CD4-positive, alpha-beta T cell treated with Interleukin-6 at 100 ng/mL for 8 hours (primary cell): ENCODE measurements at places on chromosomes 2 and 18.
A peak's percentile ranks its signal among the peaks of the same experiment; 100 is the strongest.

DNA sequence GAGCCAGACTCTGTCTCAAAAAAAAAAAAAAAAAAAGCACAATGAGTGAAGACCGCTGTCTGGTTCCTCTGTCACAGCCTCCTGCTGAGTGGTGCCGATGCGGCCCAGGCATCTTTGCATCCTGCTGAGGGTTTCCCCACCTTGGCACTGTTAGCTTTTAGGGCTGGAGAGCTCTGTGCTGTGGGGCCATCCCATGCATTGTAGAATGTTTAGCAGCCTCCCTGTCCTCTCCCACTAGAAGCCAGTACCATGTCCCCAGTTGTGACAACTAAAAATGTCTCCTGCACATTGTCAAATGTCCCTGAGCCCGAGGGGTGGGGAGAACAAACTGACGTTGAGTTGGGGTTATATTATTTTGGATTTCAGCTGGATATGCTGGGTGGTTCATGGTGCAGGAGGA is 7.9 kb upstream of the COLEC11 start:
- no peak for DNase-seq

DNA sequence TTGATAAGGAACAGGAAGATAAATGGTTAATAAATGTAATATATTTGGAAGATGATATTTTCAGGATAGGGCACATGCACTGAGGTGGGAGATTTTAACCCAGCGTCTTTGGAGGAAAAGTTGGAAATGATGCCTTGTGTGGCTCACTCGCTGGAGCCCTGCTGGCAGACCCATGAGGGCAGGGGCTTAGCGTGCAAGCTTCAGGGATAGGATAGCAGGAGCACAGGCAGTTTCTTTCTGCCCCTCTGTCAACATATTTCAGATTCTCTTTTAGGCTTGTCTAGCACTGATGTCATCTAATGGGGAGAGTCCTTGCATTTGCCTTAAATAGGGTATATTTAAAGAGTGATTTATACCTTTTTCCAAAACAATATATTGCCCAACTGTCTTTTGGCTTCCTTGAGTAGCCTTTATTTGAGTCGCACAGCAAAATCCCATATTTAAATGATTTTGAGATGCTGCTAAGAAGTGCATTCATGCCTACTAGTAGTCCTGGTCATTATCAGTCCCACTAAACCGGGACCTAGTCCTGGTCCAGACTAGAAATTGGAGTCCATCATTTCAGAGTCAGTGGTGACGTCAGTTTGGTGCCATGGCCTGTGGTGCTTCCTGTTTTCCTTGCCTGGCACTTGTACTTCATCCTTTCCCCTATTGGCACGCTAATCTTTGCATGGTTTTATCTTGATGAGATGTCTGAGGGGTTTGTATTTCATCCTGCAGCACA is 45.8 kb downstream of the SH3RF3 start:
- no peak for DNase-seq

GRCh38 chr2:3492951-3493614 is 26.2 kb downstream of the ADI1 start:
- no peak for DNase-seq

- no peak for DNase-seq
Measured at GRCh38 chr2:240989451-240990265, 8.8 kb upstream of the SNED1 start.

GRCh38 chr2:86035883-86036668 is 69.6 kb downstream of the POLR1A start:
- peak; percentile 70 for DNase-seq

- DNase-seq, result no peak
Measured at GRCh38 chr2:108632332-108633160, 86.7 kb upstream of the RANBP2 start.

DNA sequence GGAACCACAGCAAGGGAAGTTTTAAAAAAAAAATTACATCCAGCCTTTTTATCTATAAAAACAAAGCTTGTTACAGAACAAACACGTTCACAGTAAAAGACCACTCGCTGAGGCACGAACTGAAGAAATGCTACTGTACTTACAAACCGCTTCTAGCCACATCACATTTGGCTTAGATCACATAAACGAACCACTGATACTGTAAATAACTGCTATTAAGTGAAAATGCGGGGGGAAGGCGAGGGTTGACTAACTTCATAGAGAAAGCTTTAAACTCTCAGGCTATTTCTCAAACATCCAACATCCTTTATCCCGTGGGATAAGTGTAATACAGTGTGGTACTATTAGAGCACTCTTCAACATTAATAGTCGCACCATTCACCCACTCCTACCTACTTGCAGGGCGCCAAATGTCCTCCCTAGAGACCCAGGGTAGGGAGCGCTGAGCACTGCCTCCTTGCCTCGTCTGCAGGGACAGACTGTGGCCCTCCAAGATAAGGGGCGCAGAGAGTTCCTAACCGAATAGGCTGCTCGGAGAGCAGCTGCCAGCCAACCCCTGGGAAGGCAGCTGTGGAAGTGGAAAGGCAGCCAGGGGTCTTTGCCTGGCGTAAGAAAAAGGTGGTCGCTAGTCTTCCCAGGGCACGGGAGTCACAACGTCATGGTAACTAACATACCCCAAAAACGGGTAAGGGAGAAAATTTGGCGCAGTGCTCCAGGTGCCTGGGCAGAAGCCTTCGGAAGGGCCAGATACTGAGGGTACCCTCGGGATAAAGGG is 854 bp downstream of the GPR155 start:
- DNase-seq, result peak; percentile 23

DNA sequence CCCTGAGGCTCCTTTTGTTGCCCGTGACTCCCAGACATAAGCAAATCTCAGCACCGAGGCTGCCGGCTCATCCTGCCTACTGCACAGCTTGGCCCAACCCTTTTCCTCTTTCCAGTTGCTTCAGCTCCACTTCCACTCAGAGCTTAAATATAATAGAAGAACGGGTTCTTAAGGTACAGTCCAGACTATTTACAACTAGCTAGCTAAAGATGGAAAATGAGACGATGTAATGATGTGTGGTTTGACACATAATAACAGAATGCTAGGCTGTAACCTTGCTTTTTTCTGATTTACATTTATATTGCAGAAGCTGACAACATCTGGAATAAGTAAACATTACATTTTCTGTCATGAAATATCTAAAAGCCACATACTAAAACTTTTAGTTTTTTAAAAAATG is 26.9 kb upstream of the ATP9B start:
- DNase-seq, result no peak

- no peak for DNase-seq
Measured at GRCh38 chr18:21131698-21132227, 20.1 kb upstream of the ROCK1 start.

GRCh38 chr18:62450546-62451410 is 72.0 kb upstream of the ZCCHC2 start:
- DNase-seq, result no peak

GRCh38 chr2:60354713-60355112 is 198.7 kb downstream of the BCL11A start:
- no peak for DNase-seq

DNA sequence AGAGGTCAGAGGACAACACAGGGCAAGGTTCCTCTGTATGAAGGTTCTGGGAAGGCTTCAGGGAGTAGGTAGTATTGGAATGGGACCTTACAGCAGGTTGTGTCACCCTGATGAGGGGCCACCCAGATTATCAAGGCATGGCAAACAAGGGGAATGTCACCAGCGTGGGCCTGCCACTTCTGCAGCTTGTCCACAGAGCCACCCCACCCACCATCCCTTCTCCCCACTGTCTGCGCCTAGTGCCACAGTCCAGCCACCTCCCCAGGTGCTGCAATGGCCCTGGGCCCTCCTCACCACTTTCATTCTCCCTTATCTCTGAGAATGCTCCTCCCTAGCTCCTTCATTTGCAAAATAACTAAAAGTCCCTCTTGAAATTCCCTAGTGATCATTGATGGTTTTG is 170.3 kb downstream of the TTC32 start:
- DNase-seq, result no peak

DNA sequence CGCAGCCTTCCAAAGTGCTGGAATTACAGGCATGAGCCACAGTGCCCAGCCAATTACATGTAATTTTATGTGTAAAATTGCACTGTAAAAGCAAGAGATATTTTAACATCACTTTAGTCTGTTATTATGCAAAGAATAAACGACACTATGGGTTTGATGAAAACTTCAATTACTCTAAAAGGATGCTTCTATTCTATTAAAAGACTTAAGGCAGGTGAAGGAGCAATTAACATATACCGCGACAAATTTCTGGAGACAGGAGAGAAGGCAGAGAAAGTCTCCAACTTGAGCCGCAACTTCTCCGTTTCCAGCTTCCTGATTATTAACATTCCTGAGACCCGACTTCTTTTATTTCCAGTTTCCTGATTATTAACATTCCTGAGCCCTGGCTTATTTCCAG is 53.7 kb downstream of the FAM210A start:
- no peak for DNase-seq

GRCh38 chr2:79585701-79586433 is 73.0 kb downstream of the CTNNA2 start:
- DNase-seq, result no peak

DNA sequence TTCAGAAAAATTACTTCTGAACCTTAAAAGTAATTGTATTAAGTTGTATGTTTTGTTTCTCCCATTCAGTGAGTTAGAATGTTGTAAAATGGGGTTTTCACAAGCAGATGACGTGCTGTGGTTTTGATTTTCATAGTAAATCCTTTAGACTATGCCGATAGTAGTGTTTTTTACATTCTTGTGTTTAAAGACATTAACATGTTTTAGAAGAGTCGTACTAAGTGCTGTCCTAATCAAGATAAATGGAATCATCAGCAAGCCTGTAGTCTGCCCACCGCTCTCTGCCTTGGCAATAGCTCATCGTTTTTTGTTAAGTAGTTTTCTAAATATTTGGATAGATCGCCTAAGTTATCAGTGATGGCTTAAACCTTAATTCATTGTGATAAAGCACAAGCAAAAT is 21.5 kb downstream of the PKP4 start:
- DNase-seq, result no peak

DNA sequence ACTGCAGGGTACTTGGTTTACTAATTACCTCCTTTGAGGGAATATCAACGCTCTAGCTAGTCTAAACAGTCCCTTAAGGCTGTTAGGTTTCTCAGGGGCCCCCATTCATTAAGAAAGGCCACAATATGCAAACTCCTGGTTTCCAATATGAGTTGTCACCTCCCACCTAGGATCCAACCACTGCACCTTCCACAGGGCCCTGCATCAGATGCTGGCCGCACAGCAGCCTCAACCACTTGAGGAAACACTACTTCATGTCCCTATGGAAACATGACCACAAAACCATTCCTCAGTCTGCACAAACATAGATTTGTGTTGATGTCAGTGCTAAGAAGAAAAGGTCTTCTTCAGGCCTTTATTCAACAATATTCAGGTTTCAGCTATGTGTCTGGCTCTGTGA is 40.9 kb downstream of the STAT4 start:
- DNase-seq, result no peak

DNA sequence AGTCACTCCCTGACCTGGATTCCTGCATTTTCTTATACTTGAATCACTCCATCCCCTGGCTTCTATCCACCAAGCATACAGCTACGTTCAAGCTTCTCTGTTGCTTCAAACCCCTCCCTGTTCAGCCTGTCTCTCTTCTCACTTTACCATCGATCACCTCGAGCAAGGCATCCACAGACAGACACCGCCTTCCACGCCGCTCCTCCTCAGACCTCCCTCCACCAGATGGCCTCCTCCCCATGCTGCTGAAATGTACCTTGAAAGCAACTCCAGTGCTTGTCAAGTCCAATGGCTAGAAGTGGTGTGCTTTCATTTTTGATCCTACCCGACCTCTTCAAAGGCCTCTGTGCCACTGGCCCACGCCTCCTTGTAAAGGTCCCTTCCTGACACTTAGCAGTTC is 131.3 kb upstream of the ACAA2 start:
- DNase-seq, result no peak

- DNase-seq, result no peak
Measured at GRCh38 chr18:59646963-59647307, 50.3 kb downstream of the CCBE1 start.

DNA sequence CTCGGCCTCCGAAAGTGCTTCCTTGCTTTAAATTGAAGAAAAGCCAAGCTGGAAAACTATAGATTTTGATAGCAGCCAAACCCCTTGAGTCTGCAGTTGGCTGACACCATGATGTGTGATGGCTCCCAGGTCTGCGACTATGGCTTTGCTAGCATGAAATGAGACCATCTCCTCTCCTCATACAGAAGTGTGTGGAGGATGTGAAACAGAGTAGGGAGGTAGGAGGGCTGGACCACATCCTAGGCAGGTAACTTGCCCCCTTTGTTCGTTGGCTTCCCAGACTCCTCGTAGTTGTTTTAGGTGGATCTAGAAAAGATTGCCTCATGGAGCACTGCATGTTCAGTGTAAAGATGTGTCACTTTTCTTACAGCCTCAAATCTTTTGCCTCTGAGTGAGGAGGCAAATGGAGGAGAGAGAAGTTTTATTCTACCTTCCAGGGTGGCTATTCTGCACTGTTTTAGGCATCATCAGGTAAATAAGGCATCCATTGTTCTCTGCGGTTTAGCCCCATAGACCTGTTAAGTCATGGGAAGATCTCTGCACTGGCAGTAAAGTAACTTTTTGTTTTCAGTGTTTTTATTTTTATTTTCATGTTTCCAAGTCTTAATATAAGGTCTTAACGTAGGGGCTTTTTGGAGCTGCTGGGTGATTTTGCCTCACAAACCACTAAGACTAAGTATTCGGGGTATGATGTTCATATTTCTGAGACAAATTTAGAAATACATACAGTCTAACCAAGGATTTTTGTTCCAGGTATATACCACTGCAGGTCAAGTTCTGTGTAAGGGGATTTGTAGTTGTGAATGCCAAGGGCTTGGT is 40.1 kb downstream of the MGAT5 start:
- no peak for DNase-seq

DNA sequence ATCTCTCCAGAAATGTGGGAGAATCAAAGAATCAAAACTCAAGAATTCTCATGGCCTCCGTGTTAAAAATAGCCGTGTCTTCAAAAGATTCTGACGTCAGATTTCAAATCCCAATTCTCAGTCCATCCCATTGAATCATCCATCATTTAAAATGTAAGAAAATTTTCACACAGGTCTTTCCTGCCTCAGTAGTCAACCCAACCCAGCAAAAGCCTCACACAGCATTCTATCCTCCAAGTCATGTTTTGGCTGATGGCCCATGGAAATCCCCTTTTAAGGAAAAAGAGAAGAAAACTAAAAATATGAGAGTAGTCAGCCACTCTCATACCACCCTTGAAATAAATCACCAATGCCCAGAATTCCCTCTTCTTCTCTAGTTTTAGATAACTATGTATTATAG is 211.8 kb downstream of the C1D start:
- DNase-seq, result no peak

GRCh38 chr2:169520896-169521295 is 11.4 kb downstream of the KLHL41 start:
- no peak for DNase-seq

DNA sequence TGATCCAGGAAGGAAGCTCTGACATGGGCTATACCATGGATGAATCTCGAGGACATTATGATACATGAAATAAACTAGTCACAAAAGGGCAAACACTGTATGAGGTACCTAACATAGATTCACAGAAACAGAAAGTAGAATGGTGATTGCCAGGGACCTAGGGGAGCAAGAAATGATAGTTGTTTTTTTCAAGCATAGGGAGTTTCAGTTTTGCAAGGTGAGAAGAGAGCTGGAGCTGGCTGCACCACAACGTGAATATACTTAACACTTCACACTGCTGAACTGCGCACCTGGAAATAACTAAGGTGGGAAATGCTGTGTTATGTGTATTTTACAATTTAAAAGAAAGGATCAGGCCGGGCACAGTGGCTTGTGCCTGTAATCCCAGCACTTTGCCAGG is 13.2 kb upstream of the AGAP1 start:
- no peak for DNase-seq
